ENCODE measurements at places on chromosomes 5 and 9. TPM values are rescaled to one million over a fixed set of nuclear protein-coding genes. Genes with fewer than 3 reads are reported as not detected.

DNA sequence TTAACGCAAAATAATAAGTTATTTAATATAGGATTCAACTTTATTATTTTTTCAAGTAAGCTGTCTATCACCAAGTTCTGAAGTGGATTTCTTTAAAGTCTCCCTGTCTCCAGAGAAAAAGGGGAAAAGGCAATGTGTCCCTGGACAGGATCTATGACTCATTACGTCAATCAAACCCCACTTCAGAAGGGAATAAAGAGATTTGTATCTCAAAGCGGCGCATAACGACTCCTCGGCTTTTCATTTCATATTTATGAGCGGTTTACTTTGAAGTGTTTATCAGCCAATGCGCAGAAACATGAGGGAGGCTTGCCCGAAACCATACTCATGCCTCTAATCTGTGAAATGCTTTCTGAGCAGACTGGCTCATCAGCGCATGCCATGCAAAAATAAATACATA is 938.6 kb upstream of the WWC1 start:
- DNase-seq = no peak

GRCh38 chr5:179623906-179624741 is 653 bp upstream of the HNRNPH1 start:
- peak; percentile 75 for DNase-seq

GRCh38 chr5:181212080-181212479 is 7.1 kb upstream of the TRIM7 start:
- no peak for DNase-seq

ORM1 gene
- 5.2 TPM for total RNA-seq
